ENCODE measurements at places on chromosomes 16 and 17.

DNA sequence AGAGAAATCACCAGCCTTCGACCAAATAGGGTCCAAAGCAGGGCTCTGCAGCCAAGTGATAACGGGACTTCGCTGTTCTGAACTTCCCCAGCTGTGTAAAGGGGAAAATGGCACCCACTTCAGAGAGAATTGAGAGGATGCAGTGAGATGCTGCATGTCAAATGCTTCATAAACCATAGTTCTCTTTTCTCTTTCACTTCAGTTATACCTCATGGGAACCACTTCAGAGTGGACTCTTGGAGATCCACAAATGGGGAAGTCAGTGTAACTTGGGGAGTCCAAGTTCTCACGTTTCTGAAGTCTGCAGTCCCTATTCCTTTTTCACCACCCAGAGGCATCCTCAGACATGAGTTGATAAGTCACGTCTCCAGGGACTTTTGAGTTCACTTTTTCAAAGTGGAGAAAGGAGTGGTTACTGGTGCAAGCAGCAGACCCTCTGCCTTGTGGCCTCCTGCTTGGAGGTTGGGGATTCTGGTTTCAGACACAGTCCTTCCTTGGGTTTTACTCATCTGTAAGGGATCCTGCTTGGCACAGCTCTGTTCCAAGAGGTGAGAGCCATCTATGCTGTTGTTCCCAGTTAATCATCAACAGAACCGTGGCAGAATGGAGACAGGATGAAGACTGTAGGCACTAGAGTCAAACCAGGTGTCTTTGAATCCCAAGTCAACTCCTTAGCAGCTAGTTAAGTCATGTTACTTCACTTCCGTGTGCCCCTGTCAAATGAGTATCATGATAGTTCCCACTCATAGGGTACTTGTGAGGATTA is 123.4 kb upstream of the NOL11 start:
- no peak for DNase-seq

- DNase-seq: no peak
Measured at GRCh38 chr16:81649561-81650184, 129.4 kb upstream of the PLCG2 start.

DNA sequence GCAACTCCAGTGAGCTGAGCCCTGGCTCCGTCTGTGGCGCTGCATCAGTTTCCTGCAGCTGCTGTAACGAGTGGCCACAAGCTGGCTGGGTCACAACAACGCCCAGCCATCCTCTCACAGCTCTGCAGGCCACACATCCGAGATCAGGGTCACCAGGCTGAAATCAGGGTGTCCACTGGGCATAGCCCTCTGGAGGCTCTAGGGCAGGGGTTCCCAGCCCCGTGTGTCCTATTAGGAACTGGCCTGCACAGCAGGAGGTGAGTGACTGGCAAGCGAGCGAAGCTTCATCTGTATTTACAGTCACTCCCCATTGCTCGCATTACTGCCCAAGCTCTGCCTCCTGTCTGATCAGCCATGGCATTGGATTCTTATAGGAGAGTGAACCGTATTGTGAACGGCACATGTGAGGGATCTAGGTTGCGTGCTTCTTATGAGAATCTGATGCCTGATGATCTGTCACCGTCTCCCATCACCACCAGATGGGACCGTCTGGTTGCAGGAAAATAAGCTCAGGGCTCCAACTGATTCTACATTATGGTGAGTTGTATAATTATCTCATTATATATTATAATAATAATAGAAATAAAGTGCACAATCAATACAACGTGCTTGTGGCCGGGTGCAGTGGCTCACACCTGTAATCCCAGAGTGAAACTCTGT is 176.5 kb downstream of the SEC14L1 start:
- peak; percentile 86 for DNase-seq

DNA sequence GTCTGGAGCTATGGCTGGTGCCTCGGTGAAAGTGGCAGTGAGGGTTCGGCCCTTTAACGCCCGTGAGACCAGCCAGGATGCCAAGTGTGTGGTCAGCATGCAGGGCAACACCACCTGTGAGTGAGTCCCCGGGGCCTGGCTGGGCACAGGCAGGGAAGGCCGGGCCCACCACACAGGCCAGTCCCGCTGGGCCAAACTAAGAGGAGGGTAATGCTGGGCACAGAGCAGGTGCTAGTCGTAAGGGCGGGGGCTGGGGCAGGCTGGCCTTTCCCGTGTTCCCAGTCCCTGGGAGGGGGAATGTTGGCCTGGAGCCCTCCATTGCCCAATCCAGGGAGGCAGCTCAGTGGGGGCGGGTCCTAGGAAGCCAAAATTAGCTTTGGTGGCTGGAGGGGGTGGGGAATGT is 2.5 kb downstream of the KIF1C start:
- no peak for DNase-seq

GRCh38 chr17:42163696-42164407 is 9.1 kb upstream of the RAB5C start:
- no peak for DNase-seq

- no peak for DNase-seq
Measured at GRCh38 chr16:59410451-59410850, 676.3 kb upstream of the GOT2 start.

DNA sequence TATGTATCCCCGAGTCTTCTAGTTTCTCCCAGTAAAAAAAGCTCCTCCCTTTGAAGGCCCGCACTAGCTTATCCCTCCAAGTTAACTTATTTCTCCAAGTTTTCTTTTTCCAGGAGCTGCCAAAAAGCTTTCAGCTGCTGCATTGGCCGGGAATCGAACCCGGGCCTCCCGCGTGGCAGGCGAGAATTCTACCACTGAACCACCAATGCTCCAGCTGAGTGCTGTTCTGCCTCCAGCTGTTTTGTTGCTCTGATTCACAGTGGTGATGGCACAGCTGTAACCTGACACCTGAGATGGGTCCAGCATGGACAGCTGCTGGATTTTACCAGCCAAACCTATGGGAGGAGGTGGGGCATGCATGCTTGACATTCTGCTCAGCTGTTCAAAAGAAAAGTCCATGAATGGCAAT is 22.1 kb downstream of the VAC14 start:
- peak; percentile 92 for DNase-seq

DNA sequence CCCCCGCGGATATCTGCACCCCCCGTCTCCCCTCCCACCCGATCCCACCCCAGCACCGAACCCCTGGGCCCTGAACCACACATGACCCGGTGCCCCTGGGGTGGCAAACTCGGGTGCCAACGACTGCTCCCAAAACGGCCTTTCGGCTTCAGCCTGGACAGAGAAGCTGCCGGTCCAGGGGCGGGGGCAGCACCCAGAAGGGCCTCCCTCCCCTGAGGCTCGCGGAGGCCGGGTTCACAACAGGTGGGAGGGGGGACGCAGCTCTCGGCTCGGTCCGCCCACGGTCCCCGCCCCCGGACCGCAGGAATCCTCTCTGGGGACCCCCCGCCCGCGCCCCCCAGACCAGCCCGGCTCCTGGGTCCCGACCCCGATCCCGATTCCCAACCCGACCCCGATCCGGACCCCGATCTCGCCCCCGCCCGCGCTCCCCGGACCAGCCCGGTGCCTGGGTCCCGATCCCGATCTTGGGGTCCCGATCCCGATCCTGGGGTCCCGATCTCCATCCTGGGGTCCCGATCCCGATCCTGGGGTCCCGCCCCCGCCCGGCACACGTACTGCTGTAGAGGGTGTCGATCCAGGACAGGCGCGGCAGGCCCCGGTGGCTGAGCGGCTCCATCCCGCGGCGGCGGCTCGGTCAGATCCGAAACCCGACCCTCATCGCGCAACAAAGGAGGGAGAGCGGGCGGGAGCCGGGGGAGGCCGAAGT is 516 bp downstream of the ABR start:
- no peak for DNase-seq

DNA sequence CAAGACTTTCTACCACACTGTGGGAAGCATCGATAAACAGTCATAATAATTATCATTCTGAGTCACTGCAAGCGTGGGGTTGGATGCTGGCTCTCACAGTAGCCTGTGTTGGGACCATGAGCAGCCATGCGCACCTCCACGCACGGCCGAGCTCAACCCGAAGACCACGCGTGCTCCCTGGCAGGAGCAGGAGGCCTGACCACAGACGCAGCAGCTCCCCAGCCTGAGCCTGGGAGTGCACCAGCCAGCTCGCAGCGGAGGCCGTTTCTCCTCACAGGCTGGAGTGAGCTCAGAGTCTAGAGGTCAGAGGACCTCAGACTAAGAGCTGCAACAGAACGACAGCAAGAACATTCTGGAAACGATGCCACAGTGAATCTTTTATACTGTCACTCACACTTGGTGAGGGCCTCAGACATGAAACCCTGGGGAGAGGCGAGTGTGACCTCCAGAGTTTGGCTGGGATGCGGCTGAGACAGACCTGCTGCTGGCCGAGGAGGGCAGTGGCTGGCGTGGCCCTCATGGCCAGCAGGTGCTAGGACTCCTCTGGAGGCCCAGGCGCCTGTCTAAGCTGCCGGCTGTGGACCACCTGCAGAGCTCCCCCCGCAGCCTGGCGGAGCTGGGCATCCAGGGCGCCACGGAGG is 6.0 kb downstream of the NDUFAF8 start:
- no peak for DNase-seq

- DNase-seq: peak; percentile 81
Measured at GRCh38 chr17:11109106-11109505, 131.9 kb upstream of the SHISA6 start.

GRCh38 chr17:47297661-47298400 is 25.9 kb upstream of the EFCAB13 start:
- DNase-seq: no peak

GRCh38 chr16:11276896-11277593 is 765 bp upstream of the PRM2 start:
- no peak for DNase-seq

GRCh38 chr16:75575958-75576357 is 9.8 kb downstream of the GABARAPL2 start:
- DNase-seq: no peak

DNA sequence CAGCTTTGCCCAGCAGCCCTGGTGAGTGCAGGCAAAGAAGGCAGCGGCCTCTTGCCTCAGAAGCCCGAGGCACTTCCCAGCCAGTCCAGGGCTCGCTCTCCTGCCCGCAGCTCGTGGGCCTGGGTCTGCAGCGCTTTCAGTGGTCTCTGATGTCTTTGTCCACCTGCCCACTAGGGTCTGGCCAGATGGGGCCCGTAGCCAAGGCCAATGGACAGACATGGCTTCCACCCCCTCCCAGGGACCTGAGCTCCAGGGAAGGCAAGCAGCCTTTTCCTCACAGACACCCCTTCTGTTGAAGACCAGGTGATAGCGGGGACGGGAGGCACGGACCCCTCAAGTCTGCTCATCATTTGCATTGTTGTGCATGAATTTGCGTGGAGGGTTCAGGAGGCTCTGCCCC is 33.7 kb upstream of the ZC3H18 start:
- DNase-seq: no peak

GRCh38 chr16:56534847-56535383 is 15.1 kb upstream of the BBS2 start:
- DNase-seq: no peak

GRCh38 chr16:86217001-86217890 is 293.1 kb upstream of the FOXF1 start:
- no peak for DNase-seq

DNA sequence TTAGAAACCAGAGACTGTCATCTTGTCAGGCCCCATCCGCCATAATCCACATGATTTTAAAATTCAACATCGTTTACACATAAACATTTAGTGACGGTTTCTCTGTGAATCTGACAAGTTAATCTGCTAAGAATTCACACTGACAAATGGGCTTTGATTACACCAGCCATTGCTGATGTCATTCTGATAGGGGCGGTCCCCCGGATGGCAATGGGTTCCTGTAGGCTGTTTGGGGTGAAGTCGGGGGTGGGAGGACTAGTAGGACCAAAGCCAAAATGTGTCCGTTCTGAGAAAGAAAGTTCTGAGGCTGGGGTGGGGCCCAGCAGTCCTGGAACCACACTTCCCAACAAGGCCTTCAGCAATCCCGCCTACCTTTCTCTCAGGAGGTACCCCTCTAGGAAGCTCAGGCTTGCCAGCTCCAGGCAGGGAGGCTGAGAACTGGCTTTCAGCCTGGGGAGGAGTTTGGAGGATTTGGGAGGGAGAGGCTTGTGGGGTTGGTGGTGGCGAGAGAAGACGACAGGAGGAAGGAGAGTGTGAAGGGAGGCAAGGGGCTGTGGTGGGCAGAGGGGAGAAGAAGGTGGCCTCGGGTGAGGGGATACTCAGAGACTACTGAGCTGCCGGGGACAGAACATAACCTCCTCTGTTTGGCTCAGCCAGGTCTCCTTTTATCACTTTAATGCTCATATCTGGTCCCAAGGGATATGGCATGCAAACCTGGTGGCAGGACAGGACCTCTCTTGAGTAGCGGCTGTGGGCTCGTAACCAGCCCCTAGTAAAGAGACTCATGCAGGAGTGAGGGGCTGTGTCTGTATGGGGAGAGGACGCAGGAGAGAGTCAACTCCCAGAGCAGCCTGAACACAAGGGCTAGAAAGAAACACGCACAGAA is 8.6 kb downstream of the HIC1 start:
- no peak for DNase-seq

- DNase-seq: no peak
Measured at GRCh38 chr17:71600137-71600789, 520.6 kb upstream of the SOX9 start.

DNA sequence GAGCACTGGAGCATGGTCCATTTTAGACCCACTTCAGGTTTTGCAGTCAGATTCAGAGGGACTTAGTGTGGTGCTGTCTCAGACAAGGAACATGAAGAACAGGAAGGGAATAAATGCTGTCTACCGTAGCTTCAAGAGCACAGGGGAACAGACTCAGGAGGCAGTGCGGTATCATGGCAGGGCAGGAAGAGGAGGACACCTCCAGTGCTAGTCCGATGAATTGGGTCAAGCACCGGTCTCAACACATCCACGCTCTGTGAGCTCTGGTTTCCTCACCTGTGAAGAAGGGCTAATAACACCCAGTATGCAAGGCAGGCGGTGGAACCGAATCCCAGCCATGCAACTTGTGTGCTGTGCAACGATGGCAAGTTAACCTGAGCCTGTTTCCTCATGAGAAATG is 3.6 kb upstream of the ANKFY1 start:
- no peak for DNase-seq

- no peak for DNase-seq
Measured at GRCh38 chr17:37160944-37161343, 212.2 kb downstream of the AATF start.

DNA sequence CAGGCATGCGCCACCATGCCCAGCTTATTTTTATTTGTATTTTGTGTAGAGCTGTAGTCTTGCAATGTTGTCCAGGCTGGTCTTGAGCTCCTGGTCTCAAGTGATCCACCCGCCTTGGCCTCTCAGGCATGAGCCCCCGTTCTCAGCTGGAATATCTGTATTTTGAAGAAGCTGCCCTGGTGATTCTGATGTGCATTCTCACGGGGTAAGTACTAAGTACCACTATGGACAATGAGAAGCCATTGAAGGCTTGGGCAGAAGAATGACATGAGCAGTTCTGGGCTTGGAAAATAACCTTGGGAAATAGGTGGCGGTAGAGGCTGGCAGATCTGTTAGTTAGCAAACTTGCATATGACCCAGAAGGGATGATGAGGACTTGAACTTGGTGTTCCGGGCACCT is 15.6 kb upstream of the NKD1 start:
- peak; percentile 52 for DNase-seq

- DNase-seq: no peak
Measured at GRCh38 chr17:6862825-6863224, 31.3 kb upstream of the TEKT1 start.

DNA sequence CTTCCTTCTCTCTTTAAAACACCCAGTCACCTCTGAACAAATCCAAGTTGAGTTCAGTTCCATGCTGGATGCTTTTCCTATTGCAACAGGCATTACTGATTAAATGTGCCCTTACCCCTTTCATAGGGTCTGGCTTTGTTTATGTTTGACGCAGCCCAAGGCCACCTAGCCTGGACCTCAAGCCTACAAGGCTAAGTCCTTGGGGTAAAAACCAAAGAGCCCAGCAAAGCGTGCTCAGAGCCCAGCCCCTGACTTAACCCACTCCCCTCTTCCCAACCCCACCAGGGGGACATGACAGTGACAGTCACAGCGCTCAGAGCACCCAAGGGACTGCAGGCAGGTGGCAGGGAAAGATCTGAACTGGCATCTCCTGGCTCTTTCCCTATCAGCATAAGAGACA is 200.6 kb downstream of the XYLT1 start:
- no peak for DNase-seq
